ENCODE measurements at places on chromosomes 1 and 21. TPM values are rescaled to one million over a fixed set of nuclear protein-coding genes. Genes with fewer than 3 reads are reported as not detected.

GRCh38 chr1:37549341-37549740 lies 4.8 kb downstream of the SNIP1 start:
- no peak overlapping the region for H3K4me3 ChIP-seq
- H3K27ac ChIP-seq, result no peak overlapping the region

GRCh38 chr1:56380531-56380930 lies 198.8 kb downstream of the PLPP3 start:
- H3K27ac ChIP-seq, result no peak overlapping the region
- no peaks in the 10 kb centered on the region for H3K4me1 ChIP-seq
- H3K4me3 ChIP-seq, result no peak overlapping the region
- H3K36me3 ChIP-seq, result no peaks in the 10 kb centered on the region

DNA sequence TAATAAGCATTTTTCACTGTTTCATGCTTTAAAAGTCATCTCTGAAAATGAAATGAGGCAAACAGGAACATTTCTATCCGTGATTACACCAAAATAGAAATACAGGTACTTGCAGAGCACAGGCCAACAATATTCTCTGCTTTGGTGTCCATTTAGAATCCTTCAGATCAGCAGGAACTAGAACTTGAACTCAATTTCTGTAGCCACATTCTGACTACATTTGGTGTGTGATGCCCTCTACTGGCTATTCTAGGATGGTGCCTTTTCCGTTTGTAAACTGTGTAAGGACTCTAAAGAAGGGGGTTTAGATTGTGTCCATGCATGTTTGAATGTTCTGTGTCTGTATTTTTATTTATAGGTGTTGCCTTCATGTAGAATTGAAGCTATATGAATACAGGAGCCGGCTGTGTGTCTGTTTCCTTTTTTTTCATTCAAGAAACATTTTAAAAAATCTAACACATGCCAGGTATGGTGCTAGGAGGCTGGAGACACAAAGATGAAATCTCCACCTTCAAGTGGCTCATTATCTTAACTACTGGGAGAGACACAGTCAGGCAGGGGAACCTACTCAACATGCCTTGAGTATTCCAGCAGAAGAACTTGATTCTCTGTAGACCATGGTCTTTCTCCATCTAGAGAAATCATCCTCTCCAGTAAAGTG lies 7.6 kb upstream of the ZNF326 start:
- H3K36me3 ChIP-seq, result no peaks in the 10 kb centered on the region
- H3K4me1 ChIP-seq, result peaks cover 13% of the 10 kb centered on the region
- no peaks in the 10 kb centered on the region for H3K27me3 ChIP-seq
- no peak overlapping the region for H3K27ac ChIP-seq
- DNase-seq, result no peak

DNA sequence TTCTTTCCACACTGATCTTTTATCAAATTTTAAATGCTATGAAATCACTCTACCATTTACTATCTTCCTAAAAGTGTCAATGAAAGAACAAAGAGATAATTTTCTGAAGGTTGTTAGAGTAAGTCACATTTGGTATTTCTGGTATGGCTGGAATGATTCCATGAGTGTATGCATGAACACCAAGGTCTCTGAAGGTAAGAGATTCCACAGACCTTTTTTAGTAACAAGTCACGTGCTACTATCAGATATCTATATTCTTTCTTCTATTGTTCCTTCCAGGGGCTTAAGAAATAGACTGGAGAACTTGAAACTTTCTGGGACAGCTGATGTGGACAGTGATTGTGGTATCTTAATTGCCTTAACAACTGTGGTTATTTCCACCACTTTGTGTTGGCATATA lies 265.0 kb downstream of the SDCCAG8 start:
- no peaks in the 10 kb centered on the region for H3K27me3 ChIP-seq
- H3K4me1 ChIP-seq, result no peaks in the 10 kb centered on the region
- H3K27ac ChIP-seq, result no peak overlapping the region
- no peak overlapping the region for H3K4me3 ChIP-seq
- no peak for DNase-seq

DNA sequence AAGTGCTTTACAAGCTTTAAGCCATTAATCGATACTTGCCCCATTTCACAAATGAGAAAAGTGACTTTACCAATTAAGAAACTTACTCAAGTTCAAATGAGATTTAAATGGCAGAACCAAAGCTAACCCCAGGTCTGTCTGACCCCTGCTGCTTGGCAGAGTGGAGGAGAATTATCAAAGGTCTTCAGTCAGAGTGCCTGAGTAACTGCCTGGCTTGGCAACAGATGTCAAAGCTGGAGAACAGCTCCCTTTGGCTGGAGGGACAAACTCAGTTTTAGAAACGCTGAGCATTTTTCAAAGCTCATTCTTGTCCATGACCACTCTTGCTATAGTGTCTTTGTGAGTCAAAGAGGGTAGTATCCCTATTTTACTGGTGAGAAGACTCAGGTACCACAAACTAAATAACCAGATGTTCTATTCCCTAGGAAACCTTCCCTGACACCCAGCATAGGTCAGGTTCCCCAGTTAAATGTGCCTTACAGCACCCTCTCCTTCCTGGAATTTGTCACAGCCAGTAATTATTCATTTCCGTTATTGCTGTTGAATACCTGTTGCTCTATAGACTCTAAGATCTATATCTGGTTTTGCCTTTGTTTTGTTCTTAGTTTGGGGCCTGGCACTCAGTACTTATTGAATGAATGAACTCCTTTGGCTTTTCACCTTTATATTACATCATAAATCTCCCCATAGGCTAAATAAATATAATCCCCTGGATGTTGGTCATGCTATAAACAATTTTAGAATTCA lies 5.0 kb upstream of the BCAR3 start:
- H3K27me3 ChIP-seq, result no peaks in the 10 kb centered on the region
- DNase-seq, result no peak
- H3K4me1 ChIP-seq, result peaks cover 15% of the 10 kb centered on the region
- no peak overlapping the region for H3K27ac ChIP-seq
- no peak overlapping the region for H3K4me3 ChIP-seq

- H3K4me3 ChIP-seq, result peak overlapping the region; percentile 43
- no peak overlapping the region for H3K27ac ChIP-seq
- no peaks in the 10 kb centered on the region for H3K36me3 ChIP-seq
- H3K27me3 ChIP-seq, result peaks cover 41% of the 10 kb centered on the region
These were observed 2.0 kb downstream of the GPR88 start for GRCh38 chr1:100539836-100540536.

DNA sequence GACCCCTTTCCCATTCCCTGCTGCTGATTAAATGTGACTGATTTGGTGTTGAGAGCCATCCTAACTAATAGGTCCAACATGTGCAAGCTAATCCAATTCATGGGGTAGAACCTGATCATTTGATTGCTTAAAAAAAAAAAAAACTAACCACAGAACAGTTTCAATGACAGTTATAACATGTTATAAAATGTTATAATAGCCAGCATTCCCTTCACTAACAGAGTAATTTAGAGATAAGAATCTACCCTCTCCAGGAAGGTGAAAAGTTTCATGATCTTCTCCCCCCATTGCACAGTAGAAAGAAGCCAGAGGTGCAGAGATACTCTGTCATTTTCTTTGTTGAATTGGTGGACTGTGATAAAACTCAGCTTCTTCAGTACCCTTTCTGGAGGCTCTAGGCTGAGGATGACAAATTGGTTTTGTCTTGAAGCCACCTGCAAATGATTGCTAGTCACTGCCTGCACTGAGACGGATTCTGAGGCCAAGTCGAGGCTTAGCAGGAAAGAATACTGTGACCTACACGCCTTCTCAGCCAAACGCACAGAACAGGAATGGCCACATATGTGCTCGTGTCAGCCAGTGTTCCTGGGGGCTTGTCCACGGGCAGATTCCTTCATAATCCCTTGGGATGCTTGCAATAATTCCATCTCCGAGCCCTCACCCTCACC lies 215.7 kb upstream of the IRF2BP2 start:
- DNase-seq, result no peak
- no peak overlapping the region for H3K27ac ChIP-seq
- no peak overlapping the region for H3K4me3 ChIP-seq
- no peaks in the 10 kb centered on the region for H3K4me1 ChIP-seq

- H3K4me3 ChIP-seq, result no peak overlapping the region
- no peak for DNase-seq
- H3K36me3 ChIP-seq, result no peaks in the 10 kb centered on the region
- peaks cover 22% of the 10 kb centered on the region for H3K4me1 ChIP-seq
- H3K27me3 ChIP-seq, result no peaks in the 10 kb centered on the region
- H3K27ac ChIP-seq, result no peak overlapping the region
These were observed 7.7 kb upstream of the PRMT2 start for GRCh38 chr21:46627726-46628125.

DNA sequence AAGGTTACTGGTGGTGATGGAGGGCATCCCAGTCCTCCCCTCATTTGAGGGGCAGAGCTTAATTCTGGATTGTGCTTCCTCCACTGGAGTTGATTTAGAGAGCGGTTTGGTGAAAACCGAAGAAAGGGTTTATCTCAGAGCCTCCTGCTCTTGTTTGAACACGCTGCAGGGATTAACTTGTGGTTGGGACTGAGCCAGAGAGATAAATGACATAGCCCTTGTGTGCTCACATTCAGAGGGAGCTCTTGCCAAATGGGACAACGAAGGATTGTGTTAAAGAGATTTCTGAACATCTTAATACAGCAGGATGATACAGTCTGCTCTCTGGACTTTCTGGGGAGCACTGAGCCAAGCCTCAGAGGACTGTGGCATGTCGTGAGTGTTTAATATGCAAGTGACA lies 308.2 kb downstream of the DISC1 start:
- peak overlapping the region; percentile 47 for H3K27ac ChIP-seq
- H3K27me3 ChIP-seq, result no peaks in the 10 kb centered on the region
- peaks cover 51% of the 10 kb centered on the region for H3K4me1 ChIP-seq
- no peaks in the 10 kb centered on the region for H3K36me3 ChIP-seq
- no peak overlapping the region for H3K4me3 ChIP-seq

GRCh38 chr1:194710671-194711070 lies 1524.3 kb upstream of the B3GALT2 start:
- no peaks in the 10 kb centered on the region for H3K36me3 ChIP-seq
- H3K27me3 ChIP-seq, result no peaks in the 10 kb centered on the region
- H3K27ac ChIP-seq, result no peak overlapping the region
- H3K4me1 ChIP-seq, result no peaks in the 10 kb centered on the region

DNA sequence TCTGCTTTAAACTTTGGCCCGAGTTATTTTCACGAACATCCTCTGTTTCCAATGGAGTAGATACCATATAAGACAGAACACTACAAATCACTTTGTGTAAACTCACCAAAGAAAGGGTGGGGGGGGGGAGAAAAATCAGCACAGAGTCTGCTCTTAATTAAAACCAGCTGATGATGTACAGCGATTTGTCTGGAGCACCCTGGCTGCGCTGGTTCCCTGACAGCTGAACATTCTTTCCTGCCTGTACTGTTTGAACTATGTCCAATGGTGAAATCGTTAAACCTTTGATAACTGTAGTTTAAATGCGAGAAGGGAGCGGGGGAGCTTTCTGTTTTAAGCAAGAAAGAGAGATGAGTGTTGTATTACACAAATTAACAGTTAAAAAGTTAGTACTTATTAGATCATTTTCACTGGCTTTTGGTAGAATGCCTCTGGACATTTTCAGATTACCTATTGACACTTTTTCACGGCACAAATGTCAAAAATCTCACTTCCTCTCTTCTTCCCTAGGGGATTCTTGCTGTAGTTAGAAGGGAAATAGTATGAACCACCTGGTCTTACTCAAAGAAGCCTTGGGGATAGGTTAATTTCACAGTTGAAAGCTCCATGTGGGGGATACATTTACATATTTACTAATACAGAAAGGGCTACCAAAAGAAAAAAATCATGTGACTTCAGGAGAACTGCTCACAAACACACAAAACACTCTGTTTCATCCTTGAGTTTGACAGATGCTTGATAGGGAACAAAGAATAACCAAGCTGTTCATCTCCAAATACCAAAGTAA lies 140.2 kb upstream of the RUNX1 start:
- no peak overlapping the region for H3K27ac ChIP-seq
- no peaks in the 10 kb centered on the region for H3K36me3 ChIP-seq
- H3K4me1 ChIP-seq, result no peaks in the 10 kb centered on the region
- H3K27me3 ChIP-seq, result no peaks in the 10 kb centered on the region

GRCh38 chr1:109281680-109282496 lies 1.1 kb downstream of the PSRC1 start:
- no peaks in the 10 kb centered on the region for H3K36me3 ChIP-seq
- DNase-seq, result peak; percentile 41
- H3K27me3 ChIP-seq, result no peaks in the 10 kb centered on the region
- no peaks in the 10 kb centered on the region for H3K4me1 ChIP-seq
- H3K27ac ChIP-seq, result peak overlapping the region; percentile 86
- peak overlapping the region; percentile 78 for H3K4me3 ChIP-seq

GRCh38 chr1:150235294-150235851 lies 539 bp downstream of the ANP32E start:
- H3K36me3 ChIP-seq, result peaks cover 10% of the 10 kb centered on the region
- H3K4me3 ChIP-seq, result peak overlapping the region; percentile 87
- DNase-seq, result no peak
- peaks cover 8% of the 10 kb centered on the region for H3K4me1 ChIP-seq
- no peaks in the 10 kb centered on the region for H3K27me3 ChIP-seq
- H3K27ac ChIP-seq, result peak overlapping the region; percentile 99

DNA sequence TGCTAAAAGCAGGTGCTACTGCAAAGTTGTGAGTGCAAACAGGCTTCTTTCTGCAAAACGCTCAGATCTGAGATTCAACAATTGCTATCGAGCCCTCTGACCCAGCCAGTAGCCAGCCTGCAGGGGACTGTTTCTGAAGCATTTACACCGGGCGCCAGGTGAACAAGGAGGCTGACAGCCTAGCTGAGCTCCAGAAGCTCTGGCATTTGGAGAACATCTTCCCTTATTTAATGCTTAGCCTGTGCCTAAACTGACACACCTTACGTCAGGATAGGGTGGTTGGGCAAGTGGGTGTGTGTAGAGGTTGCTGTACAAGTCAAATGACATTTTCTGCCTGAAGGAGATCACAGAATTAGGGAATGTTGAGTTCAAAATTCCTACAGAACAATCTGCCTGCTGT lies 15.8 kb upstream of the PLA2G2C start:
- no peaks in the 10 kb centered on the region for H3K36me3 ChIP-seq
- no peaks in the 10 kb centered on the region for H3K27me3 ChIP-seq
- no peak for DNase-seq
- no peaks in the 10 kb centered on the region for H3K4me1 ChIP-seq
- H3K27ac ChIP-seq, result no peak overlapping the region

DNA sequence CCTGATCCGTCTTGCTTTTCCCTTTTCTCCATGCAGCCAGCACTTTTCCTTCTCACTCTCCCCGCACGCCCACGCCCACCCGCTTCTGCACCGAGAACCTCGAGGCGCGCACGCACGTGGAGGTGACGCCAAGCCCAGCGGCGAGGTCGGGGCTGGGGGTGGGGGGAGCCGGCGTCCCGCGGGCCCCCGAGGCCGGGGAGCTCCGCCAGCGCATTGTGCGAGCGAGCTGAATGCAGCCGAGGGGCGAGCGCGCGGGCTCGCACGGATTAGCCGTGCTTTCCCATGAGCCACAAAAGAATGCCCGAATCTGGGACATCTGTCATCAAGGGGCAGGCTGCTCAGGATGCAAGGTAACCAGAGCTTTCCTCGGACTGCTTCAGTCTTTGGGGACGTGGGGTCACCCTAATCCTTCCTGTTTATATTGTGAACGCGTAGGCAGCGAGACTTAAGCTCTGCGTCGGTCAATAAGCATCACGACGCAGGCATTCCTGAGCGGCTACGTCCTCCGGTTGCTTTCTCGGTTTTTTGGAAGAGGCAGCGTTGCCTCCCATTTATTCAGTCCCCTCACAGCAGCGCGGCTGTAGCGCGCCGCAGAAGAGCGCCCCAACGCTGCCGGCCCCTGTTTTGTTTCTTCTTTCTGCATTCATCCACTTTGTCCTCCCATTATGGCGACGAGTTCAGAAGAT lies 67.3 kb upstream of the AKT3 start:
- DNase-seq, result no peak
- H3K27ac ChIP-seq, result peak overlapping the region; percentile 12
- H3K27me3 ChIP-seq, result no peaks in the 10 kb centered on the region
- H3K4me3 ChIP-seq, result peak overlapping the region; percentile 50

The NMNAT2 gene
- total RNA-seq, result 0.60 TPM

The ITLN2 gene
- total RNA-seq, result not detected

The GRHL3 gene
- total RNA-seq, result not detected

The HSPA6 gene
- 2.5 TPM for total RNA-seq

All from tibial nerve (tissue), 4 donors.